Activated CD4-positive, alpha-beta T cell treated with anti-CD3 and anti-CD28 coated beads, Interleukin-2, amount 50 U/mL, for 16 hours (primary cell): ENCODE measurements at places on chromosomes 6 and 20.

DNA sequence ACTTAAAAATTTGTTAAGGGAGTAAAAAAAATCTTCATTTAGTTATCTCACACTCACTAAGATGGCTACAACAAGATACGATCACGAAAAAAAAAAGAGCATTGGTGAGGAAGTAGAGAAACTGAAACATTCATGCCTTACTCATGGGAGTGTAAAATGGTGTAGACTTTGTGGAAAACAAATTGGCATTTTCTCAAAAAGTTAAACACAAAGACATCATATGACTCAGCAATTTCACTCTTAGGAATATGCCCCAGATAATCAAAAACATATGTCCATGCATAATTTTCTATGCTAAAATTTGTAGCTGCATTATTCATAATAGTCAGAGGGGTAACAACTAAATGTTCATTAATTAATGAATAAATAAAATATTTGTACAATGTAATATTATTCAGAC lies 120.9 kb upstream of the IRAK1BP1 start:
- no peak for DNase-seq

DNA sequence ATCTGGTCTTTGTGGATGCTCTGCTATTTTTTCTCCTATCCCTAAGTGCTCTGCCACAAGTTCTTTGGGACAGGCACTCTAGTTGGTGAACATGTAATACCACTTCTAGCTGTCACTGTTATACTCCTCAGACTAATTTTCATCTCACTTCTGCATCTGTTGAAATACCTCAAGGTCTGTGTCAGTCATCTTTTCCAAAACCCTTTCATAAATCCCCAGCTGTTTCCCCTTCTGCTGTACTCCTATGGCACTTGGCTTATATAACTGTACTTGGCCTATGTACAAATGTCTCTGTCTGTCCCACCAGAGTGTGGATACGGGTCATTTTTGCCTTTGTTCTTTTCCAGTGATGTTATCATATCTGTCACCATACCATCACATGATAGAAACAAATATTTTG lies 124.2 kb downstream of the FHL5 start:
- DNase-seq, result no peak

DNA sequence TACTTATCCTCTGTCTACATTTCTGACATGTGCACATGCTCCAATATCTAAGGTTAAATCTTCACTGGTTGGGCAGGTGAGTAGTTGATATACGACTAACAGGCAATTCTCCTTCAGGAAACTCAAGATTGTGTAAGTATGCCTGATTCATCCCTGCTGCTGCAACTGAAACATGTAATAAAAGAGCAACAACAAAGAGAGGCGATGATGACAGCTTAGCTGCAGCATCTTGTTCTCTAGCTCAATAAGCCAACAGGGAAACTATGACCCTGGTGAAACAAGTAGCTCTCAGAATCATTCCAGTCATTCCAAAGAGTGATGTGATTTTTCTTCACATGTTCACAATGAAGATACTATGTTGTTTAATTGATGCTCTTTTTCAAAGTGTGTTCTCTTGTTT lies 74.4 kb downstream of the ELOVL4 start:
- DNase-seq, result no peak

DNA sequence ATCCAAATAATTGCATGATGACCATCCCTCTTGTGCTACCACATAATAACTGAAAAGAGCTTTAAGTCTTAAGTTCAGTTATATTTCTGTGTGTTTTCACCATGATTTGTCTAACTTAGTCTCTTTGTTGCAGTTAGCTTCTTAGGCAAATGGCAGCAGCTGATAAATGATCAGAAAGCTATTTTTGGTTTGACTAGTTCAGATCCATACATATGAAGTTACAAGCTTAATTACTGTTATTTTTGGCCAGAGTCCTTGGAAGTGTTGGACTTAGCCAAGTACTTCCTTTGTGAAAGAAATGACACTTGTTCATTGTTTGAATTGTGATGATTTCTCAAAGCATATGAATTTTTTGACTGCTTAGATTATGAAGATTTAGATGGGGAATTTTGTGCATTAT lies 54.2 kb downstream of the HIVEP1 start:
- no peak for DNase-seq

GRCh38 chr6:100809346-100809745 lies 71.8 kb downstream of the ASCC3 start:
- no peak for DNase-seq

- DNase-seq, result no peak
Observed at GRCh38 chr6:158916617-158917016, 83.4 kb downstream of the RSPH3 start.

DNA sequence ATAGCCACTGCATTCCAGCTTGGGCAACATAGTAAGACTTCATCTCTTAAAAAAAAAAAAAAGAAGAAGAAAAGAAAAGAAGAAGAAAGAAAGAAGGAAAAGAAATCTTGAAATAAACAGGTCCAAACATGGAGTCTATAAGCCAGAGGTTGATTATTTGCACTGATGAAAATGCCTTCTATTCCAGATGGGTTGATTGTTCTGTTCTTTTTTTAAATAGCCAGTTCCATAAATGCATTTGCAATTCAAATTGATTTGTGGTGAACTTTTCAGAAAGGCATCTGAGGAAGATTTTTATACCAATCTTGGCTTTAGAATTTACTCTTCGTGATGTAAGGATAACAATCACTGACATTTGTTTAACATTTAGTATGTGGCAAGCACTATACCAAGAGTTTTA lies 243.8 kb upstream of the PLN start:
- DNase-seq, result no peak

DNA sequence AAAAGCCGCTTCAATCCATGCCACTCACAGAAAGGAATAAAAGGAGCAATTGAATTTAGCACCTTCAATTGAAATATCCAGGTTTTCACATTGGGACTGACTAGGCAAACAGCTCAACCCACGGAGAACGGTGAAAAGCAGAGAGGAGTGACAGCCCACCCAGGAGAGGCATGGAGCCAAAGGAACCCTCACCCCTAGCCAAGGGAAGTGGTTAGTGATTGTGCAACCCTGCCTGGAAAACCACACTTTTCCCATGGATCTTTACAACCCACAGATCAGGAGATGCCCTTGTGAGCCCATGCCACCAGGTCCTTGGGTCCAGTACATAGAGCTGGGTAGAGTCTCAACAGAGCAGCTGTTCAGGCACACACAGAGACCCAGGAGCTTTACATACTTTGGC lies 911.8 kb downstream of the EPHA7 start:
- DNase-seq, result no peak

DNA sequence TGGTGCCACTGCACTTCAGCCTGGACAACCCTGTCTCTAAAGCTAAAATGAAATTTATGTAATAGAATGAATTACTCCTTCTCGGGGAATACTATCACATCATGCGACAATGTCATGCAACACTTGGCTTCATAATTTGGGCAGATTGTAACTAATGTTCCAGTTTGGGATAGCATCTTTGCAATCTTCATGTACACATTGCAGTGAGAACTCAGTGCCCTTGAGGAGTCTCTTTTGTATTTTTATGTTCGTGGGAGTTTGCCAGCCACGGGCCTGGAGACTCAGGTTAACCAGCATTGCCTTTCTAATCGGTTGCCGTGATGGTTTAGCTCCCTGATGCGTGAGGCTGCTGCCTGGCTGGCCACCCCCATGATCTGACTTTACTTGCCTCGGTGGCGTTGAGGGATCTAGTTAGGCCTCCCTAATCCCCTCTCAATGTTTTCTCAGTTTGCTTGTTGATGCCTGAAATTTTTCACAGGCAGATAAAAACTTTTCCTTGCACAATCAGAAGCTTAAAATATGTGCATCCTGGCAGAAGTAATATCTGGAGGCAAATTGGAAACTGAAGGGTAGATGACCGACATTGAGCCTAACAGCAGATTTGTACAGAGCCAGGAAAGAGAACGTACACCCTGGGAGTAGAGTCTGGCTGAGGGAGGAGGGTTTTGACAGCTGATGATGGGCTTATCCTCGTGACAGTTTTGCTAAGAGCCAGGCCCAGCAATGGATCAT lies 2.4 kb downstream of the GMPR start:
- no peak for DNase-seq

GRCh38 chr6:24501914-24502313 lies 7.1 kb downstream of the ALDH5A1 start:
- no peak for DNase-seq

GRCh38 chr20:23823111-23823510 lies 3.4 kb downstream of the CST2 start:
- DNase-seq, result no peak

GRCh38 chr6:57283911-57284455 lies 33.4 kb upstream of the PRIM2 start:
- no peak for DNase-seq

DNA sequence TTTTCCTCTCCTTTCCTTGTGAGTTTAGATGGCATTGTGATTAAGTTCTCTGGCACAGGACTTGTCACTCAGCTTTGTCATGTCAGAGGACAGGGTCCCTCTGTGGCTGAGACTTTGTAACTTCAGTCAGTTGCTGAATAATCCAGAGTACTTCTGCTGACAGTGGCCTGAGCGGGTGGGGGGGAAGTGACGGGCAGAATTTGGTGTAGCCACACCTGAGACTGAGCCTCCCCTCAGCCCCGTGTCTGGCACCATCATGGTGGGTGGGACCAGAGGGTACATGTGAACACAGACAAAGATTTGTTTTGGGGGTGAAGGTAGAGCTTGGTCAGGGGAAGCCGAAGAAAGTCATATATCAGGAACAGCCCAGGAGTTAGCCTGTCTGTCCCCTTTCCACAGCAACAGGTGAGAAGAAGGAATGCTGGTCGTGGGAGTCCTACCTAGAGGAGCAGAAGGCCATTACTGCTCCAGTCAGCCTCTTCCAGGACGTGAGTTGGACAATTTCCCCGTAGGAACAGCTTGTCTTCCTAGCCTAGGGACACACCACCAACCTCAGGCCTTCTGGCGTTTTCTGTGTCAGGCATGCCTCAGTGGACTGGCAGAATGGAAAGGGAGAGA lies 20.9 kb downstream of the L3MBTL1 start:
- no peak for DNase-seq

GRCh38 chr6:39769012-39769411 lies 23.2 kb upstream of the DAAM2 start:
- DNase-seq, result no peak

GRCh38 chr20:60937585-60937984 lies 314.5 kb upstream of the CDH4 start:
- no peak for DNase-seq

DNA sequence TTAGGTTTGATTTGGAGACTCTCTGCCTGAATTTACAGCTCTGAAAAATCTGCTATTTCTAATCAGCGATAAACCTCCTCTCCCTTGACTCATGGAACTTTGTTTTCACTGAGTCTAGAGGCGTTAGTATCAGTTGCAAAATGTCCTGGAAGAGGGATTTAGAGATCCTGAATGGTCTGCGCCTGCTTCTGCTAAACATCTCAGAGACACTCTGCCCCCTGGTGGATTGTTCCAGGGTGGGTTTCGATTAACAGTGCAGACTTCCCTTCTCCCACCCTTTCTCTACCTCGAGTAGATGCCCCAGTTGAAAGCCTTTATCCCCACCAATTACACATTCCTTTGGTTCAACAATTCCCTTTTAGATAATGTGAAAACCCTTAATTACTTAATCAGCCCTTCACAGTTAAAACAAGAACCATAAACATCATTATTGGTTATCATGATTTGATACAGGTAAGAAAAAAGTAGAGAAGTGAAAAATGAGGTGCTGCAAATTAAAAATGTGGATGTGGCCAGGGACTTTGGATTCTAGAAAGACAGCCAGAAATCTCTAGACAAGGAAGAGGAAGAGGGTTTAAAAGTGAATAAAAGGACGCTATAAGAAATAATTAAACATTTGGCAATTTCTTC lies 5.5 kb downstream of the HTR1B start:
- DNase-seq, result peak; percentile 29
